ENCODE measurements at places on chromosomes 16 and 17. TPM values are rescaled to one million over a fixed set of nuclear protein-coding genes. Genes with fewer than 3 reads are reported as not detected.

VAMP2 gene
- 4.1 TPM for total RNA-seq

CALB2 gene
- not detected for total RNA-seq

G6PC1 gene
- total RNA-seq = not detected

KIF2B gene
- not detected for total RNA-seq

TPSD1 gene
- total RNA-seq = not detected
